ENCODE measurements at places on chromosomes 2 and 18.

- no peak for DNase-seq
These were observed 73.3 kb upstream of the KLF7 start for GRCh38 chr2:207238831-207239701.

DNA sequence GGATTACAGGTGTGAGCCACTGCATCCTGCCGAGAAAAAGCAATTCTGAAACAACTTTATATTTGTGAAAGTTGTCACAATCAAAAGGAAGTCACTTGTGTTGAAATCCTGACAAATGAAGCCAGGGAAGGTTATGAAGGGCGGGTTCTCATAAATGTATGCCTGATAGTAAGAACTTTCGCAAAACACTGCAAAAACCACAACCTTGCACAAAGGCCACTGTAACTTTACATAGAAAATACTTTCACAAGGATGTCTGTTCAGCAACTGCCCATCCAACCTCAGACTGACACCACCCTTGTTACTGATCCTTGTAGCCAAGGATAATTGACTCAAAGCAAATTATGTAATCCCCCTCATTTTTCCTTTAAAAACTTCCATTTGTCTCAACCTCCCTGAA is 90.6 kb downstream of the SLC4A3 start:
- DNase-seq: no peak

DNA sequence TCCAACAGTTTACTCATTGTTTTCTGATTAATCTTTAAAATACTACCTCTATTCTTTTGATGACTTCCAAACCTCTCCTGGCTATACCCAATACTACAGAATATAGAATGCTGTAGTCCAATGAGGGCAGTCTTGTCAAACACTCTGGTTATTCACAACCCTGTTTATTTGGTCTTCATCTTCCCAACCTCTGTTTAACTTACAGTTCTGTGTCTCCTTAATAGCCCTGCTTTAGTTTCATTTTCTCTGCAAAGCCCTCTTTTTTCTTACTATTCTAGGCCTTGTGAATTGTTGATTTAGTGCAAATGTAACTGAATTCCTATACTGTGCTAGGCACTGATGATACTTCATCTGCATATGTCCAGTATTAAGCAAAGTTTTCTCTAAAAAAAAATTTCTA is 40.0 kb downstream of the ACVR2A start:
- no peak for DNase-seq

- DNase-seq: no peak
These were observed 129.8 kb upstream of the LMAN1 start for GRCh38 chr18:59488899-59489298.

GRCh38 chr2:71578767-71579342 is 125.5 kb downstream of the DYSF start:
- DNase-seq: no peak

GRCh38 chr18:47427923-47428637 is 176.6 kb upstream of the SKOR2 start:
- DNase-seq: no peak

DNA sequence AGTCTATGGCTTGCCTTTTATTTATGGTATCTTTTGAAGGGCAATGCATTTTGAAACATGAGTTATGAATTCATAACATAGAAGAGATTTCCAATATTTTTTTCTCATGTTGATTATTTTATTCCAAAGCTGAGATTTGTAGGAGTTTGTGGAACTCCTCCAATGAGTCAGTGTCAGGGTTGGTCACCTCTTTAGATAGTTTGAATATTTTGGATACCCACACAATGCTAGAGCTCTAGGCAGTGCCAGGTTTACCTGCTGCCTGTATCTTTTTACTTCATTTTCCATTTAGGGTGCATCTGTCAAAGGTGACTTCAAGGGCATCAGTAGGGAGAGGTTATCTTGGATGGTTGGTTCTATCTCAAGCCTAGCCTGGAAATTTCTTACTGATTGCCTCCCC is 152.7 kb downstream of the CERS6 start:
- no peak for DNase-seq

- no peak for DNase-seq
These were observed 16.9 kb downstream of the STEAP3 start for GRCh38 chr2:119240311-119241204.

DNA sequence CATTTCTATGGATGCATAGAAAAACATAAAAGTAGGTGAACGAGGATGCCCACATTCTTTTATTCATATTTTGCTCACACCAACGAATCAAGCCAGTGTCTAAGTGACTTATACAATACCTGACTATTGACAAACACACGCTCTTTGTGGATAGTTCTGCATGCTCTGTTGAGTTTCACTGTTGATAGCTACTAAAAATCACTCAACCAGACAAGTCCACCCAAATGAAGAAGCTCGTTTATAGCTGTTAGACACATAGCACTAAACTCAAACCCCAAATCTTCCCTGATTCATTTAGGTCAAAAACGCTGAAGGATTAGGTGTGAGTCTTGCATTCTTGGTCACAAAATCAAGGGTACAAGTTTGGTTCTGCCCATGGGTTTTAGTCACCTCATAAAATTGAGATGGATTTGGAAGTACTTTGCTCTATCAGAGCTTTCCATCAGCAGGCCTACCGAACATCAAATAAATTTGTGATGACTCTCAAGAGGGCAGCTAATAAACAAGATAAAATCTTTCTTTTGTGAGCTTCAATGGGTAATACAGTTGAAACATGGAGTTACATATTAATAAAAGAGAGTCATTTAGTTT is 92.7 kb upstream of the ETAA1 start:
- no peak for DNase-seq

- DNase-seq: no peak
These were observed 159.9 kb downstream of the LOXHD1 start for GRCh38 chr18:46497129-46497528.

DNA sequence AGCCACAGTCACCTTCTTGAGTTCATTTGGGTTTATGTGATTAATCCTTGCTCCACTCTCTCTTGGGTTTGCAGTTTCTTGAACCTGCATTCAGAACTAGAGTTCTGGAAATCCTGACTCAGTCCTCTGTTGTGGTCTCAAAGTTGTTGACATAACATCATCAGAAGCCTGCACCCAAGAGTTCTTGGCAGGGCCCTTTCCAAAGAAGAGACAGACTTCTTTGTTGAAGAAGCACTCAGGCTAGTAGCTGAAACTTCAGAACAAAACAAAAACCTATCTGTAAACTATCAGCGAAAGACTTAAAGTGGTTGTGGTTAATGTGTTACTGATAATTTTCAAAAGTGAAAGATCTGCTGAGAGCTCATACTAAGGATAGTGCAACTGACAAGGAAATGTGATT is 120.8 kb downstream of the FAM168B start:
- DNase-seq: no peak

- no peak for DNase-seq
These were observed 505 bp downstream of the FOXI3 start for GRCh38 chr2:88451811-88452564.

DNA sequence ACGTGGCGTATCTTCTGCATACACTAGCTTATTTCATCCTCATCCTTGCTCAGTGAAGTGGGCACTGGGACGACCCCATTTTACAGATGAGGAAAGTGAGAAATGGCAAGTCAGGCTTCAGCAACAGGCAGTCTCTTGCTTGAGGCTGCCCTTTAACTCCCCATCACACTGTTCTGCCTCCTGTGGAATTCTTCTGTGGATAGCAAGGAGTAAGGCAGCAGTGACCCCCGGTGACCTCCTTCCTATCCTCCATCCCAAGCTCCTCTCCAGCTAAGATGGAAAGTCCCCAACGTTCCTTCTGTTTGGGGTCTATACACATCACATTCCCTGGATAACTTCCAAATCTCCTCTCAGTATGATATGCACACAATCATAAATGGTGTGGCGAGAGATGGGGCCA is 10.5 kb downstream of the ANKRD29 start:
- DNase-seq: no peak

DNA sequence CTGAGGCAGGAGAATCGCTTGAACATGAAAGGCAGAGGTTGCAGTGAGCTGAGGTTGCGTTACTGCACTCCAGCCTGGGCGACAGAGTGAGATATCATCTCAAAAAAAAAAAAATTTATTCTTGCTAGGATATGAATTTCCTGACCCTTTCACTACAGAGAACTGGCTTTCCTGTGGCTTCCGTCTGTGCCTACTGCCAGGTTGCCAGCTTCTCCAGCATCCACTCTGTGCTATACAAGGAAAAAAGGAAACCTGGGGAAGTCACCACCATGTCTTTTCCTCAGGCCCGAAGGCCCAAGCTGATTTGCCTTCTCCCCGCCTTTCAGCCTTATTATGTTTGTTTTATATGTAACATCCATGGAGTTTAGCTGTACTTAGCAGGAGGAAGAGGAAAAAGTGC is 122.0 kb upstream of the REV1 start:
- no peak for DNase-seq

GRCh38 chr2:71637736-71638135 is 184.4 kb downstream of the DYSF start:
- no peak for DNase-seq

GRCh38 chr2:240433973-240434727 is 1.3 kb upstream of the GPC1 start:
- DNase-seq: peak; percentile 4

DNA sequence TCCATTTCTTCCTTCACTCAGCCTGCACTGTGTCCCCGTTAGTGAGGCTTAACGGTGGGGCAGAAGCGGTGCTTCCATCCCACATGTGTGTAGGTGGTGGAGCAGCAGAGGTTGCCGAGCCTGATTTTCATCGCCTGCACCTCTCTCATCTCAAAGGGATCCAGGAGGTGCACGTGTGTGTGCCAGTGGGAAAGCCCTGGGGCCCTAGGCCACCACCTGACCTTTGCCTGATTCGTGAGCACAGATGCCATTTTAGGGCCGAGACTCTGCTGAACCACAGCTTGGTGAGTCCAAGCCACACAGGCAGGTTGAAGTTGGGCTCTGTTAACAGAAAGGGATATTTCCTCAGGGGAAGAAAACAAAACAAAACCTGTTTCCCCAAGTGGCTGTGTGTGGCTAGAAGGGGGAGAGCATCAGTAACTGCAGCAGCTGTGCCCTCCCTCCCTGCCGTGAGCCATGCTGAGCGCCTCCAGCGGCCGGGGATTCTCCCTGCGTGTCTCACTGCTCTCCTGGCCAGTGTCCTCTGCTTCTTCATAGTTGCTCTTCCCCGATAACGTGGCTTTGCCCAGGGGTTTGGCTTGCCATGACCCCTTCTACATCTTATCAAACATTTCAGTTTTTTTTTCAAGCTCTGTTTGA is 81.5 kb downstream of the MAPRE2 start:
- no peak for DNase-seq

- no peak for DNase-seq
These were observed 6.3 kb upstream of the PLEKHM3 start for GRCh38 chr2:208031608-208032019.

DNA sequence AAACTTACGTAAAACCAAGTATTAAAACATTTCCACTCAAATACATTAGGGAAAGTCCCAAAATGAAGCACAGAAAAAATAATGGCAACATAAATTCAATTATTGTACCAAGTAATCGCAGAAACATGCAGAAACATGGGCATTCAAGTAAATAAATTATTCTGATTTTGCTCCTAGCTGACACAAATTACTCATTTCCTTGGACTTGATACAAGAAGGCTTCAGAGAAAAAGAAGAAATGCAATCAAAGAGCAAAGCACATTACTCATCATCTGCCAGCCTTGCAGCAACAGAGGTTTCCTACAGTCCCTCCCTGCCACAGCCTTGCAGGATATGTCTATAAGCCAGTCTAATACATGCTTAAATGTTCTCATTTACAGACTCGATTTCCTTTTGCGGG is 439.8 kb upstream of the LYPD1 start:
- DNase-seq: no peak

DNA sequence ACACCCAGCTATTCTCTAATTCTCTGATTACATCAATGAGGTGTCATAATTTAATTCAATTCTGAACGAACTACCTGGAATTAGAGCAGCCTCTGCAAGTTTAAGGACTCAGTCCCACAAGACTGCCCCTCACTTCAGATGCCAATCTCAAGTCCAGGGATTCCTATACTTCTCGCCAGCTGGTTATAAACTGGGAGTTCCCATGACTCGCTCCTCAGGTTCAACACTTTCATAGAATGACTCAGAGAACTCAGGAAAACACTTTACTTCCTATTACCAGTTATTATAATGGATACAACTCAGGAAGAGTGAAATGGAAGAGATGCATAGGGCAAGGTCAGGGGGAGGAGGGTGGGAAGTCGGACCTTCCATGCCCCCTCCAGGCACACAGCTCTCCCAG is 112.3 kb upstream of the ATP5MC3 start:
- no peak for DNase-seq

DNA sequence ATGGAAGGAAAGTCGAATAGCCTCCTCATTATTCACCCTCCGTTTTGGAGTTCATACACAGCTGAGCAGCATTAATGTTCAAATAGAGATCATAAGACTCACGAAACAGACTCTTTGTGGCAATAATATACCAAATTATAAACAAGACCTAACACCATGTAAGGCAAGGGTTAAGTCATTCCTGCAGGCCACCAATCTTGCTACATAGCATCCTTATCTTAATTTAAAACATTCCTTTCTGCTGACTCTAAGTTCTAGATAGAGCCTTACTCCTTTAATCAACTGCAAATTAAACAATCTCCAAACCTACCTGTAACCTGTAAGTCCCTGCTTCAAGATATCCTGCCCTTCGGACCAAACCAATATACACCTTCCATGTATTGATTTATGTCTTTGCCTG is 178.0 kb downstream of the PDE11A start:
- DNase-seq: no peak

- DNase-seq: no peak
These were observed 100.9 kb upstream of the NEUROD1 start for GRCh38 chr2:181781078-181781786.

GRCh38 chr2:47201224-47201623 is 46.1 kb upstream of the STPG4 start:
- no peak for DNase-seq

- DNase-seq: no peak
These were observed 38.2 kb upstream of the CYP1B1 start for GRCh38 chr2:38113981-38114708.

DNA sequence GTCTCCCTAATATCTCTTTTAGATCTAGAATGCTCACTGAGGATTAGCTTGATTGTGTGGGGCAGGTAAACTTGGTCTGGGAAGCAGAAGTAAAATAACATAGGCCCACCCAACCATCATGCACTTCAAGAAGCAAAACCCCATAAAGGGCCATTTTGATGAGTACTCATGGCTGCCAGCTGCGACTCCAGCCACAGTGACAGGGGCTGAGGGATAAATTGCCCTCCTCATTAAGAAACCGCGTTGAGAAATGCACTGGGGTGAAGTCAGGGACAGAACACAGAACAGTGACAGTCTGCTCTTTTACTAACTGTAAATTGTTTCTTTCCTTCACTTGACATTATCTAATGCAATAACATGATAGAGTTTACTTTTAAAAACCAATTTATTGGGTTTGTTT is 60.2 kb downstream of the RND3 start:
- DNase-seq: no peak

- no peak for DNase-seq
These were observed 57.8 kb upstream of the MC2R start for GRCh38 chr18:13973061-13973575.

GRCh38 chr18:74329688-74330205 is 14.1 kb downstream of the C18orf63 start:
- no peak for DNase-seq
